NCI-H774 (cell line): ENCODE measurements at places on chromosomes 5 and 9.

GRCh38 chr9:14315875-14316601 is 2.1 kb upstream of the NFIB start:
- DNase-seq: peak; percentile 55

GRCh38 chr9:122944960-122945888 is 4.4 kb downstream of the RABGAP1 start:
- no peak for DNase-seq

DNA sequence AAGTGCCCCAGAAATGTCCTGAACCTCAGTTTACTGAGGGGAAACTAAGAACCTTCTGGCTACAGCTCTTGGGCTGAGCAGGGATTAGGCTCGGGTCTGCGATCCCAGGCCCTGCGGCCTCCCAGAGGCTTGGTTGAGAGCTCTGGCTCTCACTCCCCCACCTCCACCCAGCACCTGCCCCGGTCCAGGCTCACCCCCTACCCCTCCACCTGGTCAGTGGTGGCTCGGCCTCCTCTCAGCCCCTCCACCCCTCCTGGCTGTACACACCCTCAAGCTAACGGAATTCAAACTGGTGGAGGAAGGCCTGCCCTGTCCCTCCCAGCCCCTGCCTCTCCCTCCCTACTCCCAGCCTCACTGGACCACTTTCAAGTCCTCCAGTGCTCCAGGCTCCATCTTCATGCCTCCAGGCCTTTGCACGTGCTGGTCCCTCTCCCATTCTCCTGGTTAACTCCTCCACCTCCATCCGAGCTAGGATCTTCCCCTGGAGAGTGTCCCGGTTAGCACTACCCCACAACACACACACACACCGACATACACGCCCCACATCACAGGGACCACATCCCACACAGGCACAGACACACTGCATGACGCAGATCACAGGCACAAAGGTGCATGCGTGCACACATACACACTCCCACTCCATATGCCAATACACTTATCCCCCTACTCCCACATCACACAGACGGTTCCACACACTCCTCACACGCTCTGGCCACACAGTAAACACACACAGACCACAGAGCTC is 130.9 kb downstream of the C9orf50 start:
- DNase-seq: no peak

DNA sequence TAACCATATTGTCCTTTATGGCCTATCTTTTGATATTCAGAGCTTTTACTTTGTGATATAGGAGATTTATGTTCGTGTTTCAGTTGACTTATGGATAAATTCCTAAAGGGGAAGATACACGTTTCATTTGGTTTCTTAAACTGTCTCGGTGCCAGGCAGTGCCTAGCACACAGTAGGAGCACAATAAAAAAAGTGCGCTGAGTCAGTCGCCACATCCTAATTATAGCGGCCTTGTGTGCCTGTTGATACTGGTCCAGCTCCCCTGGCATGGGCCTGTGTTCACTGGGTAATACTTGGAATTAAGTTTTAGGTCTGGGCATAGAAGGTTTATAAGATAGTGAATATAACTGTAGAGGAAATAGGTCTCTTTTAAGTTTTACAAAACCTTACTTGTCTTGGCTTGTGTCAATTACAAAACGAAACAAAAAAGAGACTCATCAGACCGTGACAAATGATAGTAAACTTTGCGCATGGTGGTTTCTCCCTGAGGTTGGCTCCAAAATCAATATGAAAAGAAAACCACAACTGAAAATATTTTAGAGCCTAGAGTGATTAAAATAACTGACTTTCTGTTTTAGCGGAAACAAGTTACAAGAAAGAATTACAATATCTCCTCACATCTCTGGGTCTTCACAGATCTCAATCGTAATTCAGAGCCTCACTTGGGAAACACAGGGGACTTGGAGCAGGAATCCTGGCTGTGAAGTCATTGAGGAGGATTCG is 84.8 kb downstream of the MVB12B start:
- peak; percentile 57 for DNase-seq

DNA sequence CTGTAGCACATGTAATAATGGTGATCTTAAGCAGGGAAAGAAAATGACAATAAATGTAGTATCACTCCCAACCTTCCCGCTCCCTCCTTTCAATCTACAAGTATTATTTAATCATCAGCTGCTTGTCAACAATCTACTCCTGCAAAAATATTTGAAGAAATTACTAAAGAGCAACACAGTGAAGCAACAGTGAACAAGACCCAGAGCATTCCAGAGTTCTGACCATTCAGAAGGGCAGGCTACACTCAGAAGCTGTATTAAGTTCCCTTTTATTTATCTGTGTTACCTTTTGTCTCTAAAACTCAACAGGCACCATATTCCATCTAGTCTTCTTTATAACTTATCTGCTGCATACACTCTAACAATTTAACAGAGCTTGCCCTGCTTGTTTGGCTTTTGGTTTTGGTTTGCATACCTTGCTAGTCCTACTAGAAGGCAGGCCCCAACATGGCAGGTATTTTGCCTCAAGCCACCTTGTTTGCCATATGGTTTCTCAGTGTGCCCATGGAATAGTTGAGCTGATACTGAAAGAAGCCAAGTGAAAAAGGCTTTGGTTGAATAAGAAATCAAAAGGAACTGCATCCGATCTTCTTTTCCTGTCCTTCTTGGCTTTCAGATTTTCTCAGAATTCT is 253.9 kb downstream of the CEMIP2 start:
- DNase-seq: no peak

- DNase-seq: no peak
These were observed 202.7 kb upstream of the MVB12B start for GRCh38 chr9:126123927-126124326.

- DNase-seq: no peak
These were observed 71.7 kb downstream of the PCSK5 start for GRCh38 chr9:75962013-75962661.
